GM04503 (cell line): ENCODE measurements at places on chromosomes 7 and 10.

DNA sequence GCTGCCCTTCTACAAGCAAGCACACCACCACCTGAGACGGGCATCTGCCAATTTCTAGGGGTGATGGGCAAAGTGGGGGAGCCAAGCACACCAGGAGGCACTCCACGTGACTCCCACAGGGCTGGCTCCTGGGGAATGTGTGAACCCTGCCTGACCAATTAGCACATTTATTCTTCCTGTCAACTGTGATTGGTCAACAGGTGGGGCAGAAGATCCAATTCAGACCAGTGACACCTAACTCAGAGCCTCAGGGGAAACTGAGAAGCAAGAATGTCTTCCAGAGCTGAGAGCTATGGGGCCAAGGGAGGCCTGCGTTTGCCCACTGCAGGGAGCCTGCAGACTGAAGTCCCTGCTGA, 15.4 kb downstream of the TMEM273 start:
- DNase-seq = no peak

- DNase-seq = no peak
Measured at GRCh38 chr10:43166880-43167497, 28.7 kb downstream of the CSGALNACT2 start.

DNA sequence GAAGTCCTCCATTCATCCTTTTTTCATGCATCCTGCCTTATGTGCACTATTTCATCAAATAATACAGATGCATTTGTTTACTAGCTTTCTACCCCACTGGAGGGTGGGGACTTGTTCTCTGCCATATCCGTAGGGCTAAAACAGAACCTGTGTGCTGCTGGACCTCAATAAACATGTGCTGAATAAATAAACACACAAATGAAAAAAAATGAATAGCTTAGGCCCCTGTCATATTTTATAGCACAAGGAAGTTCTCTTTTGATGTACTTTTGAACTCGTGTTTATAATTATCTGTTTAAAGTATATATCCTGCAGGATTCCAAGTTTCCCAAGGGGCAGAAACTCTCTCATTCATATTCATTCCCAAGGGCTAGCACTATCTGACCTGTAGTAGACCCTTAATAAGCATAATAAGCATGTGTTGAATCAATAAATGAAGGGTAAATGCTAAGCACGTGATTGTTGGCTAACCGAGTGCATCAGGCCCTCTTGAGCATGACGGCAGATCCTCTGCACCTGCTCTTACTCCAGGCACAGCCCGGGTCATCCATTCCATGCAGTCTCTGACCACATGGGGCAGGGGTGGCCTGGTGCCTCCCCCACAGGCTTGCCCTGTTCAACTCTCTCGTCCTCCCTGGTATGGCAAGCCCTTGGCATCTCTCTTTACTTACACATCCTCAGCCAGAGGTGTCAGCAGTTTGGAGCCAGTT, 474.1 kb upstream of the ZMIZ1 start:
- no peak for DNase-seq

- DNase-seq = no peak
Measured at GRCh38 chr10:47036771-47037170, 125.5 kb downstream of the PTPN20 start.

GRCh38 chr10:69733791-69734261, 67.9 kb upstream of the COL13A1 start:
- peak; percentile 34 for DNase-seq

DNA sequence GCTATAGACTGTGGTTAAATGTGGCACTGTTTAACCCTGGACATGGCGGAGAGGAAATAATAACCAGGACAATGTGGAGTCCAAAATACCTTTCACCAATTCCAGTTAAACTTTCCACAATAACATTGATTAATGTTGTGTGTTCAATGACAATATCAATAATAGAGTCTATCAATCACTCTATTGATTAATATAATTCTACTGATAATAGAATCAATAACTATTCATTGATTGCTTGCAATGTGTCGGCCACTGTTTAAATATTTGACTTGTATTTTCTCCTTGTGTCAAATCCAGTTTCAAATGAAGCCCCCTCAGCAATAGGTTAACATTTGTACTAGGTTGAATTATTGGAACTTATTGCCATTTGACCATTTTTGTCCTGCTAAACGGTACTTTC, 187.0 kb downstream of the PTPN20 start:
- DNase-seq = no peak

DNA sequence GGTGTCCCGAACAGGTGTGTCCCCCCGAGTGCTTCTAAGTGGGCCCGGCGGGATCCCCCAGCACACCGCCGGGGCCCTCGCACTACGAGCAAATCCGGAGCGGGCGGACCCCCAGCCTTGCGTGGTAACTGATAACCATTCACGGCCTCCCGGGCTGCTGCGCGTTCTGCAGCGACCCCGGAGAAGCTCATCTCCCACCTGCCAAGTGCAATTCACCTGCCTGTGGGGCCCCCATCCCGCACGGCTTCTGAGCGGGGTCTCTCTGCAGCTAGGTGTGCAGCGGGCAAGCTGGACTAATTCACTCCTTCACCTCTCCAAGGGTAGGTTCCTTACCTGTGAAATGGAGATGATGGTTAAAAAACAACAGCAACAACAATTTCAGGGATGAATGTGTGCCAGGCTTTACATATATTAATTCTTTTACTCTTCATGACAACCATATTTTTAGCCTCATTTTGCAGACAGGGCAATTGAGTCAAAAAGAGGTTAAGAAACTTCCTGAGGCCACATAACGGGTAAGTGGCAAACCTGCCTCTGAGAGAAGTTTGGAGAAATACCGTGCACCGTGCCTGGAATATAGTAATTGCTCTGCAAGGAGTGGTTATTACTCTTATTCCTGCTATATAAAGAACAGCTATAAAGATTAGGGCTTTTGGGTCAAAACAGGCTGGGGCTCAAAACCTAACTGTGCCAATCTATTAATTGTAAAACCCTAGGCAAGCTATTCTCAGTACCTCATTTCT, 652 bp upstream of the PODXL start:
- no peak for DNase-seq

DNA sequence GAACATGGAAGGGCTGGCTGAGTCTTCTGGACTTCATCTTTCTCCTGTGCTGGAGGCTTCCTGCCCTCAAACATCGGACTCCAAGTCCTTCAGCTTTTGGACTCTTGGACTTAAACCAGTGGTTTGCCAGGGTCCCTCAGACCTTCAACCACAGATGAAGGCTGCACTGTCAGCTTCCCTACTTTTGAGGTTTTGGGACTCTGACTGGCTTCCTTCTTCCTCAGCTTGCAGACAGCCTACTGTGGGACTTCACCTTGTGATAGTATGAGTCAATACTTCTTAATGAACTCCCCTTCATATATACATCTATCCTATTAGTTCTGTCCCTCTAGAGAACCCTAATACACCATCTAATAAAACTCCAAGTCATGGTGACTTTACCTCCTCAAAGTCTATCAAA, 4.0 kb upstream of the CLEC5A start:
- no peak for DNase-seq

DNA sequence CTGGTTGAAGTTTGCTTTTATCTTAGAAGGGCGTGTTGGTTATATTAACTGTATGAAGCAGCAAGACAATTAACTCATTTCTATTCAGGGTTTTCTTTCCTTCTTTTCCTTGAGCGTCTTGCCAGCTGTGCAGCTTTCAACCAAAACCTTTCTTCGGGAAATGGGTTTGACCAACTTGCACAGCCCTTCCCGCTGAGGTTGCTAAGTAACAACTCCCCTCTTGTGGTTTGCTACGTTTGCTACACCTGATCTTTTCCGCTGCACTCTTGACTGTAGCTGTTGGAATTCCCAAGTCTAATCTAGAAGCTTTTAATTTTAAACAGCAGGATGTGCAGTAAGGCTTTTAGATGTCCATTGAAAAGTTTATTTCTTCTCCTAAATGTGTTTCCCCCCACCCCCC, 116.9 kb downstream of the CDCA7L start:
- DNase-seq = no peak

- DNase-seq = peak; percentile 92
Measured at GRCh38 chr10:98323221-98324164, 55.5 kb upstream of the LOXL4 start.

DNA sequence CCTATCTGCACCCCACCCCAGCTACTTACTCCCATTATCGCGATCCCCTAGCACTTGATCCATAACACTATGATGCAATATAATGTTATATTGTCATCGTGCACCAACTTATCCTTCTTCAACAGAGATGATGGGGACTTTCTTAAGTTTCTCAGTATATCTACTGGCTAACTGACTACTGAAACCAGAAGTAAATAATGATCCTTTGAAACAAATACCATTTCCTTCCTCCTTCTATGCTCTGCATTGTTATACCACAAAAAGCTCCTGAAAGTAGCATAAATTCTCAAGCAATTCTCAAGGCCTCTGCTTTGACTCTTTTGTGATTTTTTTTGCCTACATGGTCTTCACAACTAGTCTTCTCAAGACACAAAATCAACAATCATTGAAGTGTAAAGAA, 68.9 kb downstream of the HTR7 start:
- DNase-seq = no peak

- no peak for DNase-seq
Measured at GRCh38 chr7:157080111-157080730, 58.5 kb upstream of the UBE3C start.

DNA sequence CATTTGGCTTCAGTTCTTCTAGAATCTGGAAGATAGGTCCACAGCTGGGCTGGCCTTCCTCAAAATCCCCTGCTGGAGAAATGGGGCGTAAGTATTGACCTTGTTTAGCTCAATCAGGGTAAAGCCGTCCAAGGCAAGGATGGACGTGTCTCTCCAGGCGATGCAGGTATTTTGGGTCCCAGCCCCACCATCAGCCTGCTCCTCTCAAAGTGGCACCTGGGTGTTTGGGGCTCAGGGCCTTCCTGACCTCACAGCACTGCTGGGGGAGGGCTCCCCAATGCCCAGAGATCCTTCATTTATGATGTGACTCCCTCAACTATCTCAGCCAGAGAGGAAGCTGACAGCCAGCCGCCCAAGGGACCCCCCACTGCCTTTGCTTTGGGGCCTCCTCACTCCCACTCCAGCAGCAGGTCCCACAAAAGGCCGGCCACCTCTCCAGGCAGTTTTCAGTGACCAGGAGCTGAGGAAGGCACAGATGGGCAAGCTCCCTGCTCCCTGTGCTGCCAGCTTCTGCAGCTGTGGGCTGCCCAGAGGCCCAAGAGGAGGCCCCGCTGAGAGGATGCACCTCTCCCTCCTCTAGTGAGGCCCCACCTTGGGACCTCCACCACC, 140.0 kb upstream of the TCERG1L start:
- DNase-seq = no peak
